ENCODE measurements at places on chromosomes 16 and 17.

DNA sequence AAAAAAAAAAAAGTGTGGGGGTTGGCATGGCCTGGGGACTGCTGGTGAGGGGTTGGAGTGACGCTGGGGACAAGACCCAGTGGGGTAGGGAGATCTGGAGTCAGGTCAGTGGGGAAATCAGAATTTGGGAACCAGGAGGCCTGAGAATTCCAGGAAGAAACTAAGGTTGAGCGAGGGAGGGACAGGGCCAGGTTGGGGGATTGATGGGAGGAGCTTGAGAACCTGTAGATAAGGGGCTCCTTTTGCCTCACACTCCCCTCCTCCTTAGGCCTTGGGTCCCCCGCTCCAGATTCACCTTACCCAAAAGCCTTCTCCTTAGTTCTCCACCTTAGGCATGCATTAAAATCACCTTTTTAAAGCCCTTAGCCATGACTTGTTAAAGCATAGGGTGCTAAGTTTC is 8.3 kb upstream of the PYDC1 start:
- DNase-seq = no peak

DNA sequence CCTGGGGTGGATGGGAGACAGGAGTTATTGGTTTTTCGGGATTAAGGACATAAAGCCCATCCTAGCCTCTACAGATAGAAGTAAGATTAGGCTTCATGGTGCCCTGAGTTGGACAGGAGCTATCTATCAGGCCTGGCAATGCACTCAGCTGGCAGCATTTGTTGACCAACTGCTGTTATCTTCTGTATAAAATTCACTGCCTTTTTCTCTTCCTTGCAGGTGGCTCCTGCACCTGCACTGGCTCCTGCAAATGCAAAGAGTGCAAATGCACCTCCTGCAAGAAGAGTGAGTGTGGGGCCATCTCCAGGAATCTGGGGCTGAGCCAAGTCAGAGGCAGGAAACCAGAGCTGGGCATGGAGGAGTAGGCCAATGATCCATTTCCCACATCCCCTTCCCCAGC is 579 bp downstream of the MT1A start:
- DNase-seq = no peak

DNA sequence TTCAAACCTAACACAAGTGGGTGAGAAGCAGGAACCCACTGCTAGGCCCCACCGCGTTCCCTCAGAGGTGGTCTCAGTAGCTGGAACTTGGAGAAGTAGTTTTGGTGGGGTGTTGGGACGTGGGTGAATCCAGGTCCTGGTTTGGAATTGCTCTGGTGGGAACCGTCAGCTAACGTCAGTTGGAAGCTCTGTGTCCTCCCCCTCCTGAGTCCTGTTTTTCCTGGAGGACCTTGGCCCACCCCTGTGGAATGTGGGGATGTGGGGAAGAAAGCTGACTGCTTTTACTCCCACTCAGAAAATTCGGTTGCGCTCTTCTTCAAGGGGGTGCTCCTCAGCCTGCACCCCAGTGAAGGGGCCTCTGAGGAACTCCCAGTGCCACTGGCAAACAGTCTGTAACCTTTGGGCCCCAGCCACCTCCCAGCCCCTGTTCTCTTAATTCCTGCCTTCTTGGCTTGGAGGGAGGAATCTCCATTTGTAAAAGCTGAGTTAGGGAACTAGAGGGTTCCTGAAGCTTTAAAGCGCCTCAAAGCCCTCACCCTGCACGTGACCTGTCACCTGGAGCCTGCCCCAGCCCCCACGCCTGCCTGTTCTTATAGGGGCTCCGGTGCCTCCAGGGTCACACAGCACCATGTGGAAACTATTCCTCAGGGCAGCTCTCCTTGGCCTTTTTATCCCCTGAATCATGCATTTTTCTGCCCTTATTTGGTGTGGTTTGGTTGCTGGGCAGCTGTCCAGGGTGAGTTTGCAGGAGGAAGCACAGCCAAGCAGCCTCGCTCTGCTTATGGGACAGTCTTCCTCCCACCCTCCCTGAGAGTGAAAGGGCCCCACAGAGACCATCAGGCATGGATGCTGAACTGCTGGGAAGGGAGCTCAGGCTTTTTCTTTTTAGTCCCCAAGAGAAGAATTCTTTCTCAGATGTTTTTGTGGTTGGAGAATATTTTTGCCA is 16.2 kb upstream of the NAGLU start:
- no peak for DNase-seq

DNA sequence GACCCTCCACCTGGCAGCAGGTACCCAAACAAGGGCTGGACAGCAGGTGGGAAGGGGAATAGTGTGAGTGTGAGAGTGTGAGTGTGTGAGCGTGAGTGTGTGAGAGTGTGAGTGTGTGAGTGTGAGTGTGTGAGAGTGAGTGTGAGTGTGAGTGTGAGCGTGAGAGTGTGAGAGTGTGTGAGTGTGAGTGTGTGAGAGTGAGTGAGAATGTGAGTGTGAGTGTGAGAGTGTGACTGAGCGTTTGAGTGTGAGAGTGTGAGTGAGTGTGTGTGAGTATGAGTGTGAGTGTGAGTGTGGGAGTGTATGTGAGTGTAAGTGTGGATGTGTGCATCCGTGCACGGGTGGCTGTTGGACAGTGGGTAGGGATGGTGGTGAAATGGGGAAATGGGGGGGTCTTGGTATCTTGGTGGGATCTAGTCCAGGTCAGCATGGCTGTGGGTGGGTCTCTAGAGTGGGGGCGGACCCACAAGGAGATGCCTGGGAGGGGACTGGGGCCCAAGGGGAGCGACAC is 408 bp downstream of the ADGRG1 start:
- no peak for DNase-seq

GRCh38 chr17:15386083-15386482 is 44.7 kb upstream of the TEKT3 start:
- DNase-seq = no peak

DNA sequence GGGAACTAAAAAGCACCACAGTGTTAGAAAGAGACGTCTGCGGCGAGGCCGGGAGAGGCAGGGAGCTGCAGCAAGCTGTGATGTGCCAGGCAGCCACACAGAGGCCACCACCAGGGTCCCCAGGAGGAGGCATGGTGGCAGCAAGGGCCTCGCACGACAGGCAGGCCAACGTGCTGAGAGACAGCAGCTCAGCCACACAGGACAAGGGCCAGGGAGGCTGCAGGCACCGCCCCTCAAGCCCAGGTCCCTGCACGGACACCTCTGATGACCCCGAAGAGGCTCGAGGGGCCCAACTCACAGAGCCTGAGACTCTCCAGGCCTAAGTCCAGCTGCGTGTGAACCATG is 5.7 kb downstream of the HAGH start:
- DNase-seq = no peak

DNA sequence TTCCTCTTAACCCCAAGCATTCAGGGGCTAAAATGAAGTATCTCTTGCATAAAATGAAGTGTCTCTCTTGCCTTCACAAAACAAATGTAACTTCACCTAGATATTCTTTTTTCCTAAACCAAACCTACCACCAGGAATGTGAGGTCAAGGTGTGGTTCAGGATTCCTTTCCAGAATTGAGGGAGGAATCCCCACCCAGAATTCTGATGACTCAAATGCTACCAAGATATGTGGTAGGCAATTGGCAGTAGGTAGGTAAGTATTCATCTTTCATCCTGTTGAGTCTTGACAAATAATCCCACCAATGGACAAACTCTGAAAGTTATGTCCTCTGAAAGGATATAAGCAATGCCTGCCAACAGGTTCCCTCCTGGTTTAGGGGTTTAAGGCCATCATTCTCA is 26.2 kb downstream of the TRIM16 start:
- no peak for DNase-seq

- DNase-seq = peak; percentile 84
Observed at GRCh38 chr17:68462381-68463210, 5.3 kb upstream of the WIPI1 start.

DNA sequence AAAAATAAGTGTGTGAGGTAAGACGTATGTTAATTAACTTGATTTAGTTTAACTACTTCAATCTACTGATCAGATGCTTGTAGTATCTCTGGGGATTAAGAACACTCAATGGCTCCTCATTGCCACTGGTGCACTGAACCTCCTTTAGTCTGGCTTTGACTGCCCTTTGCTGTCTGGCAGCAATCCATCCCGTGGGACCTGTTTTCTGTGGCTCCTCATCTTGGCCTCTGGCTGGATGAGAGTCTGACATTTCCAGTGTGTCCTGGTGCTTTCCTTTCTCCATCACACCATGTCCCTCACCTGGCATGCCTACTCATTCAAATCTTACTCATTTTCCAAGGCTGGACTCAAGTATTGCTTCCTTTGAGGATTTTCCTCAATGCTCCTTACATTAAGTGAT is 212.2 kb downstream of the CA10 start:
- no peak for DNase-seq

DNA sequence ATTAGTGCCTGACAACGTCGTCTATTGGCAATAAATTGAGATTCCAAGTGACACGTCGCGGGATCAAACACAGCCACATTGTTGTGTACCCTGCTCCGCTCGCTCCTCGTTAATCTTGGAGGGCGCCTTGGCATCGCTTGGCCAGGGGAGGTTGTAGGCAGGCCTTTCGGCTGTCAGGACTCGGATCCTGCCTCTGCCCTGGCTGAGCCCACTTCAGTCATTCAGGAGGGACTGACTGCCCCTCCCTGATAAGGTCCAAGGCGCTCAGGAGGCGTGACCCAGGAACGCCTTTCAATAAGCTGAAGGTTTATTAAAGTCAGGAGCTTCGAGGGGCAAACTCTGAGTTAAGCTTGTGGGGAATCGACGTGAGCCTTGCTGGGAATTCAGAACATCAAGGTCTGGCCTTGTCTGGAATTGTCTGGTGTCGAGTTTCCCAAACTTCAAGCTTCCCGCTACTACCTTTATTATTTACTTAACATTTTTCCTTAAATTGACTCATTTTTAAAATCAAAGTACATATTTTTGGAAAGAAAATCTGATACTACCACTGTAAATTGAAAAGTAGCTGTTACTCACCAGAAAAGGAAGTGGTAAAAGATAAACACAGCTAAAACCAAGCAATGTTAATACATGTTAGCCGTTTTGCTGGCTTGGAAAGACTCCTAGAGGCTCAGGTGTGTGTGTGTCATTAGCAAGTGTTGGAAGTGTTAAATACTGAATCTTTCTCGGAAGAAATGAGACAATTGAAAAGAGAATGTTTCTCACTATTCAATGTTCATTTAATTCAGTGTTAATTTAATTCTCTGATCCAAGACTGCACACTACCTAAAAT is 5.3 kb upstream of the IRX3 start:
- DNase-seq = no peak

DNA sequence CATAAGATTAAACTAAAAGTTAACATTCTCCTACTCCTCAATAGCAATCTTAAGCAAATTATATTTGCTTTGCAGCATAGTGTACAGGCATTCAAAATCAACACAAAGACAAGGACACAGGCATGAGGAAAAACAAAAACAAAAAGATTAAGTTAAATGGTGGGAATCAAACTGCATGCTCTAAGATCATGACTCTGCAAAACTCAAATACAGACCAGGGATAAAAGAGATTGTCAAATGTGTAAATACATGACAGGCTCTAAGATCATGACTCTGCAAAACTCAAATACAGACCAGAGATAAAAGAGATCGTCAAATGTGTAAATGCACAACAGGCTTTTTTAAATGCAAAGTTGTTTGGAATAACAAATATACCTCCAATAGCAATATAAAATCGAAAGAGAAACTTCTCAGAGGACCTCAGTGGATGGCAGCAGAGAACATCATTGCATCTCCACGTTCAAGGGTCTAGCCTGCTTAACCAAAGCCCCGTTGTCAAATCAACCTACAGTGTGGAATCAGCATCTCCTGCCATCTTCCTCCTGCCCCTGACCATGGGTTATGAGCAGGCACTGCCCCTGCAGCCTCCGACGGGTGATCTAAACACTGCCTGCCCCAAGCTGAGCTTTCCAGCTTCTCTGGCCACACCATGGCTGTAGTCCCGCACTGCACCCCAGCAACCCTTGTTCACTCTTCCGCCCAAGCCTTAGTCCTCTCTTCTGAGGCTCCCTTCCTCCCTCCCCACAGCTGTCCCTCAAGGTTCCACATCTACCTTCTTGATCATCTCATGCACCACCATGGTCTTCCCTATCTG is 446.1 kb downstream of the SOX9 start:
- no peak for DNase-seq

GRCh38 chr17:11908711-11909146 is 88.5 kb downstream of the ZNF18 start:
- no peak for DNase-seq

GRCh38 chr17:37742116-37742761 is 2.6 kb downstream of the HNF1B start:
- no peak for DNase-seq

GRCh38 chr16:61952841-61953240 is 83.4 kb downstream of the CDH8 start:
- DNase-seq = no peak

- DNase-seq = no peak
Observed at GRCh38 chr17:65405563-65405962, 155.9 kb downstream of the AXIN2 start.

DNA sequence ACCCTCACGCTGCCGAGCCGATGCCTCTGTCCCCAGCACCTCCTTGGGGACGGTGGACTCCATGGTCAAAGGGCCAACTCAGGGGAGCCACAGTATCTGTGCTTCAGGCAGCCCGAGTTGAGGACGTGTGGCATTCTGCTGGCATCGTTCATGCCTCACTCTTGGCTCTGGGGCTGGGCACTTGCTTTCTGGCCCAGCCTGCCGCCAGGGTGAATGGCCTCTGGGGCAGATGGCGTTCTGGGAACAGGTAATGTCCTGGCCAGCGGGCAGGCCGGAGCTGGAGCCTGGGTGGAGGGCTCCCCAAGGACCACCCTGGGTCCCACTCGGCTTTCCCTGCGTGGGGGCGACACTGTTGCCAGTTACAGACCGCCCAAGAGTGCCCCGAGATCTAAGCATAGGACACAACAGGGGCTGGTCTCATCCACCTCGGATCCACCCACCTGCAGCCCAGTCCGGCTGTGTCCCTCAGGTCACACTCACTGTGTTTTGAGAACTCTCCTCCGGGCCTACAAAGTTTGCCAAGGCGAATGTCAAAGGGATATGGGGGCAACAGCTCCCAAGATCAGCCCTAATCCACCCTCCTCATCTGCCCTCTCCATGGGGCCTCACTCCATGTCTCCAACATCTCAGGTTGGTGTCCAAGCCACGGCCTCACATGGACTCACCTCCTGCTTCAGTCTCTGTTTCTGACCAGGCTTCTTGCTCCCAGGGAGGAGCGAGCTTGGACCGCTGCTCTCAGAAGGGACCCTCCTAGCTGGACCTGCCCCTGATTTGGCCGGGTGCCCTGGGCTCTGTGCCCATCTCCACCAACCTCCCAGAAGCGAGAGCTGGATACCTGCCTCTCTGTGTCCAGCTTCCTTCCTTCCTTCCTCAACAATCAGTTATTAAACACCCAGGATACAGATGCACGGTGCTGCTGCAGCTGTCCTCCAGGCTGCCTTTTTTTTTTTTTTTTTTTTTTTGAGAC is 60.8 kb downstream of the TMEM235 start:
- DNase-seq = no peak

DNA sequence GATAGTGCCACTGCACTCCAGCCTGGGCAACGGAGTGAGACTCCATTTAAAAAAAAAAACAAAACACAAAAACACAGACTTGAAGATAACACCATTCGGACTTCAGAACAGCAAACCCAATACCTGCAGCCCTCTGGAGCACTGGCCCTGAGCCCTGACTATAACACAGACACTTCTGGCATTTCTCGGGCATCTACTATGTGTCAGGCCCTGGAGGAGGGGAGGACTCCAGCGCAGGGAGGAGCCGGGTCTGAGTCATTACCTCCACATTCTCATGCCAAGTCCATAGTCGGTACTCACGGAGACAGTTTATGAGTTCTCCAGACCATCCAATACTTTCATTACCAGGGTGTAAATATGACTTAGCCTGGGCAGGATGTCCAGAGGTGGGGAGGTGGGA is 48.8 kb downstream of the PITPNM3 start:
- no peak for DNase-seq

All from activated CD4-positive, alpha-beta T cell treated with anti-CD3 and anti-CD28 coated beads, Interleukin-2, amount 10 ng/mL, durations not matched to agents 7 days and 5 days (primary cell).